ENCODE measurements at places on chromosomes 16 and 17.
A peak's percentile ranks its signal among the peaks of the same experiment; 100 is the strongest.

- no peak for DNase-seq
Observed at GRCh38 chr17:39601758-39602532, 5.8 kb downstream of the NEUROD2 start.

DNA sequence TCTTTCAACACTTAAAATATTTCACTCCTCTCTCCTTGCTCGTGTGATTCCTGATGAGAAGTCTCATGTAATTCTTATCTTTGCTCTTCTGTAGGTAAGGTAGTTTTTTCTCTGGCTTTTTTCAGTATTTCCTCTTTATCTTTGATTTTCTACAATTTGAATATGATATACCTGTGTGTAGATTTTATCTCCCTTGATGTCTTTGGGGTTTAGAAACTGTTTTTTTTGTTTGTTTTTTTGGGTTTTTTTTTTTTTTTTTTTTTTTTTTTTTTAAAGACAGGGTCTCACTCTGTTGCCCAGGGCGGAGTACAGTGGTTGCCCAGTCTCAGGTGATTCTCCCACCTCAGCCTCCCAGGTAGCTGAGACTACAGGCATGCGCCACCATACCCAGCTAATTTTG is 26.6 kb downstream of the MOSMO start:
- DNase-seq, result no peak

DNA sequence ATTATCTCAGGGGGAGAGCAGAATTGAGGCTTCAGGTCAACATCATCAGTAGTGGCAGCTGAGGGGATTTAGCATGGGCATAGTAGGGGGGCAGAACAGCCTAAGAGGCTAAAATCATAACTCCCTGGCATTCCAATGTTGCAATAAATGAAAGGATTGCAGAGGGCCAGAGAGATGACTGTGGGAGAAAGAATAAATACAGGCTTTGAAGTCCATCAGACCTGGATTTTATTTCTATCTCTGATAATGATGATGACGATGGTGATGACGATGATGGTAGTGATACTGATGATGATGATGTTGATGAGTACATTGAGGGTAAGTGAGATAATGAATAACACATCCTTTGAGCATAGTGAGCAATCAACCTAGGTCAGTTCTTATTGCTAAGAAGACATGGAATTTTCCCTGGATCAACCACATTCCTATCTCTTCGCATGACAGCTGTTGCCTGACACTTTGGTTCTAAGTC is 107.4 kb upstream of the CDH11 start:
- DNase-seq, result no peak

- DNase-seq, result peak; percentile 29
Observed at GRCh38 chr17:80780381-80781198, 211.1 kb upstream of the CHMP6 start.

DNA sequence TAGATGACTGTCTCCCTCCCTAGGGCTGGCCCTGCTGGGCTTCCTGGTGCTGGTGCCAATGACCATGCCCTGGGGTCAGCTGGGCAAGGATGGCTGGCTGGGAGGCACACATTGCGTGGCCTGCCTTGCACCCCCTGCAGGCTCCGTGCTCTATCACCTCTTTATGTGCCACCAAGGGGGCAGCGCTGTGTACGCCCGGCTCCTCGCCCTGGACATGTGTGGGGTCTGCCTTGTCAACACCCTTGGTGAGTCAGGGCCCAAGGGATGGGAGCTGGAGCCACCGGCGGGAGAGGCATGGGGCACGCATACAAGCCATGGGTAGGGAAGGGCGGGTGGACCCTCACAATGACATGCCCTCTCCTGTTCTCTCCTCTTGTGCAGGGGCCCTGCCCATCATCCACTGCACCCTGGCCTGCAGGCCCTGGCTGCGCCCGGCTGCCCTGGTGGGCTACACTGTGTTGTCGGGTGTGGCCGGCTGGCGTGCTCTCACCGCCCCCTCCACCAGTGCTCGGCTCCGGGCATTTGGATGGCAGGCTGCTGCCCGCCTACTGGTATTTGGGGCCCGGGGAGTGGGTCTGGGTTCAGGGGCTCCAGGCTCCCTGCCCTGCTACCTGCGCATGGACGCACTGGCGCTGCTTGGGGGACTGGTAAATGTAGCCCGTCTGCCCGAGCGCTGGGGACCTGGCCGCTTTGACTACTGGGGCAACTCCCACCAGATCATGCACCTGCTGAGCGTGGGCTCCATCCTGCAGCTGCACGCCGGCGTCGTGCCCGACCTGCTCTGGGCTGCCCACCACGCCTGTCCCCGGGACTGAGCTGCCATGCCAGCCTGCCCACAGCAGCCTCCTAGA is 2.2 kb downstream of the PAQR4 start:
- DNase-seq, result no peak

DNA sequence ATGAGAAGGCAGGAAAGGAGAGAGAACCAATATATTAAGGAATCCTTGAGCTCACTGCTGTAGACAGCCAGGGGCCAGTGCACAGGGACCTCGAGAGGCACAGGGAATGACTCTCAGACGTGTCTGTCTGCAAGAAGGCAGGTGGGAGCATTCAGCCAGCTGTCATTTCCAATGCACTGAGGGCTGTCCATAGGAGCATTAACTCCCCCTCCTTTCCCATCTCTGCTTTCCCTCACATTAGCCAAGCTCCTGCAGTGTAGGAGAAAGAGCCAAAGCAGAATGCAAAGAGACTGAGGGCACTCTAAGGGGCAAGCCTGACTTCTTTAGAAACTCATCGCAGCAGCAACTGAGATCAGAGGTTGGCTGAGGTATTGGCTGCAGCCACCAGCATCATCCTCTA is 218.3 kb downstream of the CDH13 start:
- DNase-seq, result no peak

DNA sequence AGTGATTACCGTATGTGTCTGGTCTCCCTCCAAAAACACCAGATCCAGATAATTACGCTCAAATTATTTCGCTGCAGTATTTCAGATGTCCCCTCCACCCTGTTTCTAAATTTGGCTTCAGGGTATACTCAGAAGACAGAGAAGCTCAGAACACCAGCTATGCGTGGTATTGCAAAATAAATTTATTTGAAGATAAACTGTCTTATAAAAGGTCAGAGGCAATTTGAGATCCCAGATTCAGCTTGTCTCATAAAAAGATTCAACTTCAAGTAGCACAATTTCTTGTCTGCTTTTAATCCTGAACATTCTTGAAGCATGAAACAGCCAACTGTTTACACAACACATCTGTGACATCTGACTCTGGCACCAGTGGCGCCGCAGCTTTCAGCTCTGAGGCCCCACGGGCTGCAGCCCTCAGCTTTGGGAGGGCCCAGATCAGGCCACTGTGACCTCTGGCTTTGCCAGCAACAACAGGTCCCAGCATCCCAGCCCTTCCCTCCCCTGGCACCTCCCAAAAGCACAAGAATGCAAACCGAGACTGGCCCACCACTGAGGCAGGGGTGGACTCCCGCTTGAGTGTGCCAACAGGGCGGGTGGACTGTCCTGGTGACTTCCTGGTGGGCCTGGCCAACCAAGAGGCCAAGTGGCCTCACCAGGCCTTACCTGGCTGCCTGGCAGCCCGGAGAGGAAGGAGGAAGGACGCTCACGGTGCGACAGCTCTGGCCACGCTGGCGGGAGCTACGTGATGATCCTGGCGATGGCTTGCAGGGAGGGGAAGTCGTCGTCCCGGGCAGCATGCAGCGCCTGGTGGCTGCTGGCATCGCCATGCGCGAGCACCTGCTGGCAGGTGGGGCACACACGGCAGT is 8.0 kb downstream of the SYNGR3 start:
- DNase-seq, result no peak

GRCh38 chr16:53599548-53599947 is 96.5 kb upstream of the AKTIP start:
- DNase-seq, result no peak

DNA sequence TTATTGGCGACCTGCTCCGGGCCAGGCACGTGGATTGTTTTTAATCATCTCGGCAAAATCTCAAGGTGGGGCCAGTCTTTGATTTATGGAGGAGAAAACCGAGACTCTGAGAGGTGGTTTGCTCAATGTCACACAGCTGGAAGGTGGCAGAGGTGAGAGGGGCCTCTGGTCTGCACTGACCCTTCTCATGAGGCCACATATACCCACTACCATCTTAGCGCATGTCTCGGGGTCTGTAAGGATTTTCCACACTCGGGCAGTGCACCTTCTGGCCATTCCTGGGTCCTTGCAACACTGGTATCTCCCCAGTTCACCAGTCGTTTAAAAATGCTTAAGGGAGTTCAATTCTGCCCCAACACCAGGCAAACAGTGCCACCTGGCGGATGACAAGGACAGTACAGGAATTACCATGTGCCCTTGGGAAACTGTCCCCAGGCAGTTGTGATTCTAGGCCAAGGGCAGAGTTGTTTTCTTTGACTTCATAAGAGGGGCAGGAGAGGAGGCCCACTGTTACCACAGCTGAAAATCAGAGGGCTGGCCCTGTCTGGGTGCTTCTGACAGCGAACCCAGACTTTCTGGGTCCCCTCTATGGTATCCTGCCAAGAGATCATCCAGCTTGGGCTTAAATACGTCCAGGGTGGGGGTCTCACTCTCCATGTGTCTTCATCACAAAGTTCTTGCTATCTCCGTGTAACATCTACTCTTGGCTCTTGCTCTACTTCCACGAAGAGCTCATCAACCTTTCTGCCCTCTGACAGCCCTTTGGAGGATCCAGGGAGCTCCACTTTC is 39.4 kb upstream of the RAI1 start:
- peak; percentile 80 for DNase-seq

DNA sequence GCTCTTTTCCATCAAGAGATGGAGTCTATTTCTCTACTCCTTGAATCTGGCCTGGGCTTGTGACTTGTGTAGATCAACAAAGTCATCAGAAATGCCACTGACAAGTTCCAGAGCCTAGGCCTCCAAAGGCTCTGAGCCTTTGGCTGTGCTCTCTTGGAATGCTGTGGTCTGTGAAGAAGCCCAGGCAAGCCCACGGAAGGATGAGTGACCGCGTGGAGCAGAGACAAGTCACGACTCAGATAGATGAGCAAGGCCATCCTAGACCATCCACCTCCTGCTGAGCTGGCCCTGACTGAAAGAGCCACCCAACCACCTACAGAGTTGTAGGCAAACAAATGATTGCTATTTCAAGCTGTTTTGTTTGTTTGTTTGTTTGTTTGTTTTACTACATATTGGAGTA is 11.6 kb upstream of the ICAM2 start:
- DNase-seq, result no peak

All from CD4-positive, alpha-beta T cell treated with Interleukin-21 for 1 hour (primary cell).